Activated CD4-positive, CD25-positive, alpha-beta regulatory T cell (primary cell): ENCODE measurements at places on chromosomes 7 and 10.

GRCh38 chr7:128131731-128132130 lies 100.5 kb upstream of the LRRC4 start:
- DNase-seq, result no peak

GRCh38 chr7:134903073-134903790 lies 83.1 kb upstream of the AGBL3 start:
- DNase-seq, result no peak

DNA sequence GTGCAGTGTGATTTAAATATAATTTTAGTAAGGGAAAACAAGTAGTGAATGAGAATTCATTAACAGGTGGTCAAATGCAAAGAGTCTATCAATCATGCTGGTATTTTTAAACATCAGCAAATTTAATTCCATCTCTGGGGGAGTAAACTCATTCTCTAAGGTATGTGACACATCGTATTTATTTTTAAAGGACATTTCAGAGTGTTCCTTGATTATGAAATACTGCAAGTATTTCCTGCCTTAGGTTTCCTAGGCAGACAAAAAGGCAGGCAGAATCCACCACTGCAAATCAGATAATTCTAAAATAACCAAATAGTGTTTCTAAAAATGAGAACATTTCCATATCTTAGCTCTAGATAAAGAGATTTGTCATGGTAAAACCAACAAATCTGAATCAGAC lies 193.8 kb downstream of the LRRTM3 start:
- DNase-seq, result no peak

GRCh38 chr10:50679149-50679548 lies 55.4 kb upstream of the SGMS1 start:
- no peak for DNase-seq

- DNase-seq, result no peak
Measured at GRCh38 chr10:46092524-46093081, 46.5 kb upstream of the MSMB start.

GRCh38 chr10:43817368-43817767 lies 168.7 kb upstream of the ZNF32 start:
- DNase-seq, result no peak

GRCh38 chr7:128737867-128738385 lies 1.2 kb upstream of the CALU start:
- no peak for DNase-seq

DNA sequence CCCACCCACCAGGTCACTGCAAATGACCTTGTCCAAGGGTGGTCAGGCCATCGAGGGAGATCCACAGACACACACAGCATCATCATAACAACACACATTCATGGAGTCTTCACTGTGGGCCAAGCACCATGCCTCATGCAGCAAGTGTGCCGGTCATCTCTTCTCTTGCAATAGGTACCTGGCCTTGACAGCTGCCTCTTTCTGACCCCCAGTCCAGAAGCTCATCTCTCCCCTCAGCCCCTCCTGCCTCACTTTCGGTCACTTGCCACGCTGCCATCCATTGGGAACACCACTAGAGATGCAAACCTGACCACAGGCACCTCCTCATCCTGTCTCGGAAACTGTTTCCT lies 75.9 kb downstream of the OAT start:
- DNase-seq, result no peak

DNA sequence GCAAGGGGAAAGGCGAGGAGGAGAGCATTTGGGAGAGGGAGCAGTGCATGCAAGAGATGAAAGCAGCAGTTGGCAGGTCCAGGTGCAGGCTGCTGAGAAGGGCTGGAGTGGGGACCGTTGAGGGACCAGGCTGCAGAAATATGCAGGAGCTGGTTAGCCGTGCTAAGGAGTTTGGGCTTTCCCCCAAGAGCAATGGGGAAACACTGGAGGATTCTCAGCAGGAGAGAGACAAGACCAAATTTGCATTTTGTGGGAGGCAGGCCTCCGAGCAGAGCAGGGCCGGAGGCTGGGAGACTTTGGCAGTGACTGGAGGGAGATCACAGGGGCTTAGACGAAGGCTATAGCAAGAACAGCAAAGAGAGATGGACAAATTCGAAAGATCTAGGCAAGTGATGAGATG lies 11.8 kb downstream of the BTBD16 start:
- DNase-seq, result no peak

DNA sequence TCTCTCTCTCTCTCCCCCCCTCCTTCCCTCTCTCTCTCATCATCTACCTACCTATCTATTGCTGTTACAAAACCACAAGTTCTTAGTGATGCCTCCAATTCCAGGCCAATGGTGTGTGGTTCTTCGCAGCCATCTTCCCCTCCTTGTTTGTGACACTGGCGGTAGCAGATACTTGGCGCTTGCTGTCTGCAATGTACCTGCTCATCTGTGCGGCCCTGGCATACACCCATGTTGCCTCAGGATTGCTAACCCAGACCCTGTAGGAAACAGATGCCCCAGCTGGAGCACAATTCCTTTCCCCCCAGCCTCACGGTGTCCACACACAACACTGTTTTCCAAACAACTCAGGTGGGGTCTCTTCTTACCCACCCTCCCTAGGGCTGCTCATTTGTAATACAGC lies 13.6 kb upstream of the DPYSL4 start:
- no peak for DNase-seq

DNA sequence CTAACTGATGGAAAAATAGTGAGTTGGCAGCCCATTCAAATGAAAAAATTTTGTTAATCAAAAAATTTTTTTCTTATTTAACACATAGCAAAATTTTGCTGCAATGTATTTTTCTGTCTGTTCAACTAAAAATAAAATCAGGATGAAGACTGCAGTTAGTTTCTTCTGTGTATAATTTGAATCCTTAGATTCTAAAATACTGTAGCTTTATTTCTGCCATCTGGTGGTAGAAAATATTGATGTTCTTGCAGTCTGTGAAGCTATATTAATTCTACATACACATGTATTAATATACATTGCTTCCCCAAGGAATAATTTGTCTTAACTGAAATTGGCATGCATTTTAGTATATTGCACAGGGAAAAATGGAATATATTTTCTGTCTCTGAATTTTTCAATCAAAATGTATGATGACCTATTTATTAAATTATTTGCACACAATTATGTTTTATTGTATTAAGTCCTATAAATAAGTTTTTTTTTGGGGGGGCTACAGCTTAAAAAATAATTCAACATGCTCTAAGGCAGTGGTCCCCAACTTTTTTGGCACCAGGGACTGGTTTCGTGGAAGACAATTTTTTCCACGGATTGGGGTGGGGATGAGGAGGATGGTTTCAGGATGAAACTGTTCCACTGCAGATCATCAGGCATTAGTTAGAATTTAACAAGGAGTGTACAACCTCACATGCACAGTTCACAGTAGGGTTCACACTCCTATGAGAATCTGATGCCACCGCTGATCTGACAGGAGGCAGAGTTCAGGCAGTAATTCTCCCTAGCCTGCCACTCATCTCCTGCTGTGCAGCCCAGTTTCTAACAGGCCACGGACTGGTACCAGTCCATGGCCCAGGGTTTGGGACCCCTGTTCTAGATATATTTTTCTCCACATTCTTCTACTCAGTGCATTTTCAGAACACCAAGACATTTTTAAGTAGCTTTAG lies 119.4 kb downstream of the GNAT3 start:
- no peak for DNase-seq

DNA sequence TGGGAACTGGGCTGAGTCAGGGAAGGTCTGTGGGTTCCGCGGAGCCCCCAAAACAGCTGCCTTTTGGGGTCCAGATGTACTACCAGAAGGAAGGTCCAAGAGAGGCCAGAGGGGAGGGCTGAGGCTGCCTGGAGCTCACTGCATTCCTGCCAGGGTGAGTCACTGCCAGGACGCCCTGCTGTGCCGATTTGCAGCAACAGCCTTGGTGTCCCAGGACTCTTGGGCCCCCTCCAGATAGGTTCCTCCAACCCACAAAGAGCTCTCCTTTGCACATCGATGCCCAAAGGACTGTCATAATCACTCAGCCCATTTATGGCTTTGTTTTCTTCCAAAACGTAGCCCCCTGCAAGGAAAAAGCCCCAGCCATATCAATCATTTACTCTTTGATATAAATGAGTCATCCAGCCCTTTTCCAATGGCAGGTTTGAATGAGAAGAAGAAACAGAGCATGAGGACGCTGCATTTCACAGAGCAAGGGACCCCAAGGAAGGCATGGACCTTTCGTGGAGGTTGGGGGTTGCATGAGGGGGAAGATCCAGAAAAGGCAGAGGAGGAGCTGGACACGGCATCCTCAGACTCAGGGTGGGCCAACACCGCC lies 32.2 kb upstream of the COL13A1 start:
- no peak for DNase-seq

- DNase-seq, result no peak
Measured at GRCh38 chr7:93958216-93958615, 36.7 kb downstream of the GNG11 start.

- DNase-seq, result no peak
Measured at GRCh38 chr10:31644931-31645633, 283.5 kb downstream of the ARHGAP12 start.

GRCh38 chr7:92761391-92762097 lies 74.8 kb downstream of the CDK6 start:
- DNase-seq, result no peak

- no peak for DNase-seq
Measured at GRCh38 chr7:113142385-113143119, 24.2 kb upstream of the SMIM30 start.

DNA sequence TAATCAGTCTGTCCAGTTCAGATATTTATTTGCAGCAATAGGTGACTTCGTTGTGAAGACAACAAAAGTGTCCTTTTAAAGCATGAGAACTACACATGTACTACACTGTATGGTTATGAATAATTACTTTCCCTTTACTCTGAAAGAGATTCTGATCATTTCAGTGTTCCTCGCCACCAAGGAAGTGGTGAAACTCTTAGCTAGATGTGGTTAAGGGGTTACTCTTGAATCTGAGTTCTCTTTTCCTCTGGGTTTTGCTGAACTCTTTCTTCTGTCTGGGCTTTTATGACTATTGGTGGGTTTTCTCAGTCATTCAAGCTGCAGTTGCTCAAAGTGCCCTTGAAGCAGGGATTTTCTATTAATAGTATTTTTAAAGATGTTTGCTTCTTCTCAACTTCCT lies 127.9 kb upstream of the SEM1 start:
- no peak for DNase-seq

- no peak for DNase-seq
Measured at GRCh38 chr7:135974667-135975066, 2.5 kb downstream of the MTPN start.

- no peak for DNase-seq
Measured at GRCh38 chr10:78640796-78641636, 427.8 kb upstream of the ZMIZ1 start.
